Renal cortical epithelial cell (primary cell): ENCODE measurements at places on chromosomes 2 and 18. TPM values are rescaled to one million over a fixed set of nuclear protein-coding genes. Genes with fewer than 3 reads are reported as not detected.

Gene CSRNP3
- total RNA-seq, result 0.87 and 4.2 TPM in 2 replicates

Gene SERPINB4
- total RNA-seq, result 0.17 and 0.35 TPM in 2 replicates

Gene ASB1
- 22.1 and 32.0 TPM in 2 replicates for total RNA-seq

Gene IL36RN
- total RNA-seq, result 0.69 TPM in 1 of 2 replicates, not detected in the other

Gene SDC1
- total RNA-seq, result 132 and 222 TPM in 2 replicates

Gene RRM2
- 3.4 and 17.9 TPM in 2 replicates for total RNA-seq

Gene TNFRSF11A
- 1.4 and 3.3 TPM in 2 replicates for total RNA-seq

Gene ITGA6
- 16.6 and 84.9 TPM in 2 replicates for total RNA-seq

Gene ARHGAP28
- total RNA-seq, result 0.35 and 1.2 TPM in 2 replicates

Gene STAT4
- total RNA-seq, result 0.52 and 3.0 TPM in 2 replicates

Gene APLF
- total RNA-seq, result 8.5 and 11.8 TPM in 2 replicates

Gene PCARE
- total RNA-seq, result not detected in 2 replicates

Gene SRD5A2
- total RNA-seq, result 0.20 TPM in 1 of 2 replicates, not detected in the other

Gene LHCGR
- total RNA-seq, result not detected in 2 replicates

Gene CERKL
- total RNA-seq, result 0.17 and 1.2 TPM in 2 replicates

Gene HDAC4
- 8.3 and 29.4 TPM in 2 replicates for total RNA-seq

Gene DCDC2C
- not detected in 2 replicates for total RNA-seq

Gene REG1A
- total RNA-seq, result not detected in 2 replicates

Gene STRN
- 16.7 and 26.1 TPM in 2 replicates for total RNA-seq

Gene SLC11A1
- total RNA-seq, result 0.05 TPM in 1 of 2 replicates, not detected in the other

Gene VSNL1
- 0.05 TPM in 1 of 2 replicates, not detected in the other for total RNA-seq

Gene CCDC141
- total RNA-seq, result under 0.01 and 0.05 TPM in 2 replicates

Gene COBLL1
- 11.6 and 117 TPM in 2 replicates for total RNA-seq

Gene IL1R1
- 21.5 and 62.7 TPM in 2 replicates for total RNA-seq

Gene LRATD1
- total RNA-seq, result 13.4 and 17.7 TPM in 2 replicates

Gene PSMA8
- not detected in 2 replicates for total RNA-seq

Gene LBX2
- total RNA-seq, result 0.99 and 1.0 TPM in 2 replicates

Gene IGFBP2
- 42.6 and 151 TPM in 2 replicates for total RNA-seq

Gene CCDC74A
- total RNA-seq, result 1.6 and 9.1 TPM in 2 replicates

Gene D2HGDH
- 12.5 and 22.4 TPM in 2 replicates for total RNA-seq

Gene CHRND
- not detected in 2 replicates for total RNA-seq

Gene DAPL1
- total RNA-seq, result 2.0 TPM in 1 of 2 replicates, not detected in the other

Gene ABCB11
- total RNA-seq, result not detected in 2 replicates

Gene SCN7A
- total RNA-seq, result under 0.01 and 1.8 TPM in 2 replicates

Gene MSGN1
- total RNA-seq, result not detected in 2 replicates

Gene AKAIN1
- not detected in 2 replicates for total RNA-seq

Gene COLEC11
- not detected in 2 replicates for total RNA-seq

Gene MFSD2B
- 0.05 and 0.35 TPM in 2 replicates for total RNA-seq
